Fibroblast of skin of right quadriceps (primary cell): ENCODE measurements at places on chromosomes 2 and 18.

DNA sequence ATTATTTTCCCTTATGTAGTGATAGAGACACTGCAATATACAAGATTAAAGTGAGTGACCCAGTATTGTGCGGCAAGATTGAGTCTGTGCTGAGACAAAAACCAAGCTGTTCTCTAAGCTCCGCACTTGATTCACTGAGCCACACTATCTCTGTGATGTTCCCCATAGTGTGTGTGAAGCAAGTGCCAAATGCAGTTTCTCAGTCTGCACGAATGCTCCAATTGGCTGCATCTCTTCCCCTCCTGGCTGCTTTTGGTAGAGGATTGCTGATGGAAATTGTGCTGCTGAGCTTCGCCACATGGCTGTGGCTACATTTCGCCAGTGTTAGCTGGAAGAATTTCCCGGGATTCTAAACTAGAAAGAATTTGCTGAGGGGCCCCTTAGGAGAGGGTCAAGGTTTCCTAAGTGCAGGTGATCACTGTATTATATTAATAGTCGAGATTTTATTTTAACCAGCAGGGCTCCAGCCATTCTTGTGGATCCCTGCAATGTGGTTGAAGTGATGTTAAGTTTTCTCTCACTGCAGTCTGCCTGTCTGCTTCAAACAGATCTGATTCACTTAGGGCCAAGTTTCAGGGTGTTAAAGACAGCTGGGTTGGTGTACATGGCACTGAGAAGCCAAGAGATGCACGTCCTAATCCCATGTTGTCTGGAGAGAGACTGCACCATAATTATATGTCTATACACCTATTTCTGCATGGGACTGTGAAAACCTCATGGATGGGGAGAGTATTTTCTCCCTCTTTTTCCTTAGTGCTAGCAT is 317.2 kb downstream of the DCC start:
- no peak for DNase-seq

DNA sequence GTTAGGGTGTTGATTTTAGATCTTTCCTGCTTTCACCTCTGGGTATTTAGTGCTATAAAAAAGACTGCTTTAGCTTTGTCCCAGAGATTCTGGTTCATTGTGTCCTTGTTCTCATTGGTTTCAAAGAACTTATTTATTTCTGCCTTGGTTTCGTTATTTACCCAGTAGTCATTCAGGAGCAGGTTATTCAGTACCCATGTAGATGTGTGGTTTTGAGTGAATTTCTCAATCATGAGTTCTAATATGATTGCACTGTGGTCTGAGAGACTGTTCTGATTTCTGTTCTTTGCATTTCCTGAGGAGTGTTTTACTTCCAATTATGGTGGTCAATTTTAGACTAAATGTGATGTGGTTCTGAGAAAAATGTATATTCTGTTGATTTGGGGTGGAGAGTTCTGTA is 167.1 kb upstream of the KYNU start:
- DNase-seq = no peak

DNA sequence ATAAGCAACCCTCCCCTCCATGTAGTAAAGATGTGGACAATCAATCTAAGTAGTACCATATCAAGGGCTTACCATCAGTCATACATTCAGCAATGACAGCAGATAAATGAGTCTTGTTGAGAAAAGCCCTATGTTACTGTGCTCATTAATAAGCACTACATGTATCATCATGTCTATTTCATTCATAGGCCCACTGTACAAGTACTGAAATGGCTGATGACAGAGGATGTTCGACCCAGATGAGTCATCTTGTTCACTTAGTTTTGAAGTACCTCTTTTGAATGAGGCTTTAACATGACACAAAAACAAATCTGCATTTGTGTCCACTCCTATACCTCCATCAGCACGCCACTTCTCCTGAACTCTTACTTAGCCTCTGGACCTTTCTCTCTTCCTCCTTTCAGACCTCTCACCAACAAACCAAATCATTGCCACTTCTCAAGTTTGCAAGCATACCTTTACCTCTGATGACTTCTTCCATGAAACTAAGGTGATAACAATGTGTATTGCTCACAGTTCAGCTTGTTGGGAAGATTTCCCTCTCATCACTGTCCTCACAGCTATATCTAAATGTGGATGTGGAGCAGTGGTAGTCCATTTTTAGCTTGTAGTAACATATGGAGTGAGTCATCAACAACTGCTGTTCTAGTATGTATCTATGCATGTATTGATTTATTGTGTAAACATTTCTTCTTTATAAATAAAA is 921.0 kb upstream of the SLC39A10 start:
- no peak for DNase-seq

DNA sequence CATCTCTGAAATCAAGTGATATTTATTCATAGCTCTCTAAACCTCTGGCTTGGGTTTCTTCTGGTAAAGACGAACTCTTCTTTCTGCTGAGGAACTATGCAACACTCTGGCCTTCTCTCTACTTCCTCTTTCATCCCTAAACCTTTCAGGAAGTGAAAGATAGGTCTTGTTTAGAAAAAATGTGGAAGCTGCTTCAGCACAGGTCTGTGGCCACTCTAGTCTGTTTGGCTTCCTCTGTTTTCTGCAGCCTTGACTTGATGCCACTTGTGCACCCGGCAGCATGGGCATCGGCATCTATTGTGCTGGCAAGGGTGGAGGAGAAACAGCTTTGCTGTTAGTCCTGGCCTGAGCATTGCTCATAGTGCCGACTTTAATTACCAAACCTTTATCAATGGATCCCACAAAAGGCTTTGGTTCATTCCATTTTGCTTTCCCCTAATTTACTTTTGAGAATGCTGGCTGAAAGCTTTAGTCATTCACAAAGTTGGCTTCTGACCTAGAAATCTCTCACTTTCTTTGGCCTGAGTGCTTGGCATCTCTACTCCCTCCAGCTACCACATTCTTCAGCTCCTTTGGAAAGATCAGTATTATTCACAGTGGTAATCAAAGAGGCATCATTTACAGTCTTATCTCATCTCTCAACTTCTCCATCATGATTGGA is 32.0 kb upstream of the GPR39 start:
- DNase-seq = no peak

DNA sequence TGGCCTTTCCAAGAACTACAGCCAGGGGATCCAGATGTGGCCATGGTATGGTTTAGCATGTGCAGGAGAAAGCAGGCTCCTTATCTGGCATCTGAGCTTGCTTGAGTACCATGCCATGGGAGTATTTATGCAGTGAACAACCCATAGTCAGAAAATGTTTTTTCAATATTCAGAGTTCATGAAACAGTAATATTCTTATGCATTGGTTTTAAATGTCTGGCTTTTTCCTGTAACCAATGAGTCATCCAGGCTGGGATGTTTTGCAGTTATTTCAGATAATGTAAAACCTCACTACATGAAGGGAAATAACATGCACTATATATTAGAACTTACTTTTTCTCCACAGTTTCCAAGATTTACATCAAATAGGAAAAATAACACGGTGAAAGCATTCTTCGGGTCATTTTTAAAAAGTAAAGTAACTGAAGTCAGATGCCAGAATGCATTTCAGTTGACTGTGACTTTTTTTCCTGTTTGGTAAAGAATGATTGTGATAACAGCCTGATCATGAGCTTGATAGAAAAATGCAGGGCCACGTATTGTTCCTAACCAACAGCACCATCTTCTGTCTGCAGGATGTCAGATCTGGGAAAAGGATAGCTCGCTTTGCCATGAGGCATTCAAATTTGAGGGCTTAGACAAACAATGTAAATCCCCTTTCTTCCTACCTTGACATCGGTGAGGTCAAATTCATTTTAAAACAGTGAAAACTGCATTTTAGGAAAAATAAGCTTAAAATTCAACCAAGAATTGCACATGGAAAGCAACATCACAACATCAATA is 152.8 kb downstream of the DSC3 start:
- no peak for DNase-seq

- DNase-seq = peak; percentile 48
Measured at GRCh38 chr2:179613701-179614100, 247.7 kb downstream of the ZNF385B start.
